ENCODE measurements at places on chromosomes 12 and 14.

DNA sequence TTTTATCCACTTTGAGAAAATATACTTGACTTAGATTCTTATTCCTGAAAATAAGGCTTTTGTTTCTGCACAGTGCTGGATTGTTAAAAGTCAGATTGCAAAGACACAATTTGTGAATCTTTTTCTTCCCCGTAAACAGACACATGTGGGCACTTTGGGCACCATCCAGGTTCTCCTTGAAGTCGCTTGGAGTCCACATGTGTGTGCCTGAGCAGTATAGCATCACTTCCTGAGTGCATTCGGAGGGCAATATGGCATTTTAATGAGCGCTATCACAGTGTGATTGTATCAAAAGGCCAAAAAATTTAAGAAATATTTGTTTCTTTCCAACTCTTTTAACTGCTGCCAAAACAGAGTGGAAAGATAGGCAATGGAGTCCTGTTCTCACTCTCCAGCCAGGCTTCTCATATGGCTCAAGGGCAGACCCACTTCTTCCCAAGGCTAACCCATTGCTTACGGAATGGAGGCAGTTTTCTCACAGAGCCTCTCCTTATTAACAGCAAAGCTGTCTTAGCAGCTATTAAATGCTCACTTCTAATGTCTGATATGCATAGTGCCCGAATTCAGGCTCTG lies 397.1 kb downstream of the EGLN3 start:
- DNase-seq: no peak

GRCh38 chr12:89733579-89734201 lies 25.1 kb upstream of the ATP2B1 start:
- no peak for DNase-seq

DNA sequence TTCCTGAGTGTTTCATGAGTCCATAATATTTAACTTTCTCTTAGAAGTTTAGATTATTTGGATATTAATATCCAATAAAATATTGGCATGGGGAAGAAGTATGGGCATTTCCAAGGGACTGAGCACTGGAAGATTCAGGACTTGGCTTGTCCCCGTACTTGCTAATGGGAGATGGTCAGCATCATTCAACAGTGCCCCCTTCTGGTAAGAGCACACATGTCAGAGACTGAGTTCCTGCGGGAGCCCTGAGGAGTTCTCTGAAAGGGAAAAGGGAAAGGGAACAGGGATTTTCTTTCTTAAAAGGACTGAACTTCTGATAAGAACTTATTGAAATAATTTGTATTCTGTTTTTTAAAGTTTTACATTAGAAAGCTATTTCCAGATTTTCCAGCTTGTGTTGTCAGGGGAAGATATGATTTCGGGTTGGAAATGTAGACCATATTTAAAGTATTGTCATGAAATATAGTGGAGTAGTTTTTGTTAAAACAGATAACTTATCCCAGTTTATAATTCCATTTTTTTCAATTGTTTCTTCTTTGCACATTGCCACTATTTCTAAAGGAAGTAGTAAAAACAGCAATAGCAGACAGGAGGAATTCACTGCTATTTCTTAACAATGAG lies 59.8 kb upstream of the C12orf71 start:
- DNase-seq: peak; percentile 23

- no peak for DNase-seq
These were observed 92.3 kb downstream of the DERA start for GRCh38 chr12:16003460-16003859.

- DNase-seq: no peak
These were observed 1.6 kb upstream of the MNAT1 start for GRCh38 chr14:60732840-60733483.

DNA sequence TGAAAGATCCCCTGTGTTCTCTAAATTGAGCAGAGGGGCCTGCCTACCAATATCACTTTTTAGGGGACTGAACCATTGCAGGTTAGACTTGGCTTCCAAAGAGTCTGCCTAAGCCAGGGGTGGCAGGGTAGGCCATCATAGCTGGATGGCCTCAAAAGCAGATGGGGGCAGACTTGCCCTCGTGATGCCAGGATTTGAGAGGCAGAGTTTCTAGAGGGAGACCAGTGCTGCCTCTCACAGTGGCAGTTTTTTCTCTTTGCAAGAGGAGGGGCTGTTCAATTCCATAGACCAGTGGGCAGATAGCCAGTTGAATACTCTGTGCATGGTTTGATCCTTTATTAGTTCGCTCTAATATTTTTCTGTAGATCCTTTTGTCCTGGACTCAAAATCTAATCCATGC lies 23.8 kb upstream of the SMCO2 start:
- no peak for DNase-seq

DNA sequence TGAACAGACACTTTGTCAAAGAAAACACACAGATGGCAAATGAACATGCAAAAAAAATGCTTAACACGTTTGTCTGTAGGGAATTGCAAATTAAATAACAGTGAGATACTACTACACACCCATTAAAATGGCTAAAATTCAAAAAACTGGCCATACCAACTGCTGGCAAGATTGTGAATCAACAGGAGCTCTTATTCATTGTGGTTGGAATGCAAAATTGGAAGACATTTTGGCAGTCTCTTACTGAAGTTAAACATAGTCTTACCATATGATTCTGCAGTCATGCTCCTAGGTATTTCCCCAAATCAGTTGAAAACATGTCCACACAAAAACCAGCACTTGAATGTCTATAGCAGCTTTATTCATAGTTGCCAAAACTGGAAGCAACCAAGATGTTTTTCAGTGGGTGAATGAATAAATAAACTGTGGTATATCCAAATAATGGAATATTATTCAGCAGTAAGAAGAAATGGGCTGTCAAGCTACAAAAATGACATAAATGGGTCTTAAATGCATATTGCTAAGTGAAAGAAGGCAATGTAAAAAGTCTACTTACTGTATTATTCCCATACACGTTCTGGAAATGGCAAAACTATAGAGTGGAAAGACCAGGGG lies 91.4 kb downstream of the PLEKHA5 start:
- no peak for DNase-seq

DNA sequence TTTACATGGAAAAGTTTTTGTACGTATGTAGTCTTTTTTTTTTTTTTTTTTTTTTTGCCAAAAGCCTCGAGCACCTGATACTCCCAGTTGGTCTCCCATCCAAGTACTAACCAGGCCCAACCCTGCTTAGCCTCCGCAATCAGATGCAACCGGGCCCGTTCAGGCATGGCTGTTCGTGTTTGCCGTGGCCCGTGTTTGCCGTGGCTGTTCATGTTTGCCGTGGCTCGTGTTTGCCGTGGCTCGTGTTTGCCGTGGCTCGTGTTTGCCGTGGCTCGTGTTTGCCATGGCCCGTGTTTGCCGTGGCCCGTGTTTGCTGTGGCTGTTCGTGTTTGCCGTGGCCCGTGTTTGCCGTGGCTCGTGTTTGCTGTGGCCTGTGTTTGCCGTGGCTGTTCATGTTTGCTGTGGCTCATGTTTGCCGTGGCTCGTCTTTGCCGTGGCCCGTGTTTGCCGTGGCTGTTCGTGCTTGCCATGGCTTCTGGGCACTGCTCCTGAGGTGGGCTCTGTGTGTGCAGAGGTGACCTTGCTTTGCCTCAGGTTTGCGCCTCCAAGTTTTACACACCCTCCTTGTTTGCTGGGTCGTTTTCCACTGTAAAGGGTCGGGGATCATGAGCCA lies 26.8 kb upstream of the MMP17 start:
- DNase-seq: no peak

DNA sequence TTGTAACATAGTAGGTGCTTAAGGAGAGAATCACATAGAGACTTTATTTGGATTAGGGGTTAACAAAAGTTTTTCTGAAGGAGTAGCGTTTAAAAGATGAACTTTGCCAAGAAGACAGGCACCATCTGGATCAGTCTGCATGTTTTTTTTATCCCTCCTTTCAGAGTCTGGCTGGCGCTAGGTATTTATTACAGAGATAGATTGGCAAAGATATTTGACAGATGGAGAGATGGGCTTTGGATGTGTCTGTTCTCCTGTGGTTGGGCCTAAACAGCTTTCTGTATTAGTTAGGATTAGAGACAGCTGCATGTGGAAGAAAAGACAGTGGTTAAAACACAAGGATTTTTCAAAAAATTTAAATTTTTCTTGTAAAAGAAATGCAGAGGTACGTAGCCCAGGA lies 133.9 kb downstream of the C12orf75 start:
- DNase-seq: no peak

DNA sequence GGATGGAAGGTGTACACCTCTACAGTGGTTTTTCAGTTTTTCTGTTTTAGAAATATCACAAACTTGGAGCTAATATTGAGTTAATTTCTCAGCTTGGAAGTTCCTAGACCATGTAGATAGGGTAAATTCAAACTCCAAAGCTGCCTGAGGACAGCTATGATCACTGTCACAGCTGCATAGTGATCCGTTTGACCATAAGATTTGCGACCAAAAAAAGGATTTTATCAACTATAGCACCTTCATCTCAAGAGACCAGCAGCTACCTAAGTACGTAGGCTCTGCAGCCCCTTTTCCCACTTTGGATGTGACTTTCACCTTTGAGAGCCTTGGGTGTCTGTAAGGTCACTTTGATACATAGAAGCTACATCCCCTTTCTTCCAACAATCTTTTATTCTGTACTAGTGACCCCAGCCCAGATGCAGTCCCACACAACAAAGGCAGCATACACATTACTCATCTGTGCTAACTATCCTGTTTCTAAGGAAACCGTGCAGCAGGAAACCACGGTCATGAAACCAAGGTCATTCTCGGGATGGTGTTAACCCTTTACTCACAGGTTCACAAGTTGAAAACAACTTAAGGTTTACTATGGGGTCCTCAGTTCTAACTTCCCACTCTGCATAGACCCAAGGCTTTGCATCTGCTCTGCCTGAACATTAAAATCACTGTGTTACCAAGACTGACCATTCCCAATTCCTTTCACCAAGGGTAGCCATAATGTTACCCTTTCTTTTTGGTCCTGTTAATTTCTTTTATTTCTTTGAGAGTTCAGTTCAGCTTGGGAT lies 75.4 kb downstream of the IFT81 start:
- no peak for DNase-seq

GRCh38 chr12:56628671-56629458 lies 1.3 kb downstream of the BAZ2A start:
- DNase-seq: peak; percentile 48

DNA sequence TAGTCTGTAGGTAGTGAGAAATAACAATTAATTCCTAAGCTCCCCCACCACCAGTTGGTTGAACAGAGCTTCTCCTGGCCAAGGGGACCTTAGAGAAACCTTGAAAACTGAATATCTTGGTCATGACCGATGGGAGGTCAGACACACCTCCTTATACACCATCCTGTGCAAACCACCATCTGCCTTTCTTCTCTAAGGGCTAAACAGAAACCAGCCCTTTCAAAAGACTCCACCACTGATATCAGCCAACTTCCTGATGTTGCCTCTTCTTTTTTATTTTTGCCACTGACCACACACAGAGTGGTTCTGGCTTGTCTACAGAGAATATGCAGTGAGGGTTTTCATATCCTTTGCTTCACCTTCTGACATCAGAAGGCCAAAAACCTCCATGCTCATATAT lies 977.7 kb upstream of the SEL1L start:
- DNase-seq: no peak

DNA sequence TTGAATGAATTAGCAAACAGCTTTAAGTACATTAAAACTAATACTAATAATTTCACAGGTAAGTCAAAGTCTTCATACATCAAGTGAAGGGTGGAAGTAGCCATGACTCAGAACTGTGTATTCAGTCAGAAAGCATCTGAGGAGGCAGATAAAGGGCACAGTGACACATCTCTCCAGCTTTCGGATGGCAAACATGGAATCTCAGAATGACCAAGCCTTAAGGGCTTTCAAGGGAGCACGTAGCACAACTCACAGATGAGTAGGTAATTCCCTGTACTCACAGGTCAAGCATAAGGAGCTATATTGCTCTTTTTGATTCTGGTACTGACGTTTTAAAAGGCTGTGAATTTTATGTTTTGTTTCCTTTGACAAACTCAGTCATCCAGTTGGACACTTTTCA lies 56.0 kb downstream of the MDGA2 start:
- DNase-seq: no peak

DNA sequence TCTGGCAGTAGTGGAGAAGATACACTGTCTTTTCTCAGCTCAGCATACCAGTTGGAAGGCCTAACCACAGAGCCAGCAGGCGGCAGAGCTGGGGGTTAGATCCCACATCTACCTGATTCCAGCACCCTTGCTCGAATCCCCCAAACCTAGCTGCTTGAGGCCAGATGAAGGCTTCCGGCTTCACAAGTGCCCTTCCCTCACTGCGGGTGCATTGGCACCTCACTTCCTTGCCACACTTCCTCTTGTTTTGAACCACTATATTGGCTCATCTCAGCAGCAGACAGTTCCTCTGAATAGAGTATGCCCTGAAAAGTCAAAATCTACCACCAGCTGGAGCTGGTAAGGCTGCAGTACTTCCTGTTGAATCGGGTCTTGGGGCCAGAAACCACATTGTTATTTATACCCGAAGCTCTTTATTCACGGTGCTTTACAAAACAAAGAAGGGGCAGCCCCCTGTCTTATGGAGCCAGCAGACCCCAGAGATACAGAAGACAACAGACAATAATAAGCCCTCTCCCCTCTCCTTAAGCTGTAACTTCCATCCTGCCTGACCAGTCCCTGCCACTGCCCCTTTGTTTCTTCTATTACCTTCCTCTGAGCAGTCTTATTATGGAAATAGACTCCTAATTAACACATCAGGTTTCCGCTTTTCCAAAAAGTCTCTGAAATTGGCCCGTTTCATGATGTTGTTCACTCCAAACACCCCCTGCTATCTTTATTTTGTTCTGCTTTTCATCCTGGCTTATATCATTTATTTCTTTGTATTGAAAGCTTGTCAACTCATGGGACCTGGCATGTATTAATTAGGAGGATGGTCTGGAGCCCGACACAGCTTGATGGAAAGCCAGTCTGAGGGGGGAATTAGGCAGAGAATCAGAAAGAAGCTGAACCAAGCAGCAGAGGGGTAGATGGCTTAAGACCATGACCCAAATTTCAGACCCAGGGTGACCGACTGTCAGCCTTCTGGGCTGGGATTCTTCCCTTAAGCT lies 233.5 kb downstream of the EFCAB11 start:
- DNase-seq: peak; percentile 33

DNA sequence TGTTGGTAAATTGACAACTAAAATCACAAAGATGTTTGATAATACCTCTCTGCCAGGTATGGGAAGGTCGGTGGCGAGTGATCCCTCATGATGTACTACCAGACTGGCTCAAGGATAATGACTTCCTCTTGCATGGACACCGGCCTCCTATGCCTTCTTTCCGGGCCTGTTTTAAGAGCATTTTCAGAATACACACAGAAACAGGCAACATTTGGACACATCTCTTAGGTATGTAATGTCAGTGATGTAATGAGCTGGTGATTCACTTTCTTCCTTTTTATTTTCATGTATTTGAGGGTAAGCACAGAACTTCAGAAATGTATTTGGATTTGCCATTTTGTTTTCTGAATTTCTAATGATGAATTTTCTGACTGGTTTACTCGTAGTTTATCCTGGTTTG lies 42.6 kb upstream of the LRTM2 start:
- DNase-seq: no peak

GRCh38 chr12:11877102-11877826 lies 193.5 kb upstream of the BCL2L14 start:
- no peak for DNase-seq

DNA sequence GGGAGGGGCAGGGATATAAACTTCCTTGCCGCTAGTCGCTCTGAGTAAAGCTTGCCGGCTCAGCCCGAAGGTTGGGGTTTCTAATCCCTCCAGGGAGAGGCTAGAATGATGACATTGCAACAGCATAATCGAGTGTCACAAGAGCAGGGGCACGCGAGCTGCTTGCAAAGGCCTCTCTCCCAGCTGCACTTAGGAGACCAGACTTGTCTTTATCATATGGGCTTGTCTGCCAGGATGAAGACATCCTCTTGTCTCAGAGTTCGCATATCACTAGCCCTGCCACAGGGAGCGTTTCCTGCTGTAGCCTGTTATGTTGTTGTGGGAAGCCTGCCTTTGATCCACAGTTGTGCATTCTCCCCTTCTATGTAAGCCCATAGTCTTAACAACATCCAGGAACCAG lies 180.0 kb downstream of the ESR2 start:
- DNase-seq: no peak
